Activated naive CD4-positive, alpha-beta T cell (primary cell): ENCODE measurements at places on chromosomes 6 and 20.

- no peak for DNase-seq
These were observed 337.0 kb downstream of the RNGTT start for GRCh38 chr6:88626460-88626859.

DNA sequence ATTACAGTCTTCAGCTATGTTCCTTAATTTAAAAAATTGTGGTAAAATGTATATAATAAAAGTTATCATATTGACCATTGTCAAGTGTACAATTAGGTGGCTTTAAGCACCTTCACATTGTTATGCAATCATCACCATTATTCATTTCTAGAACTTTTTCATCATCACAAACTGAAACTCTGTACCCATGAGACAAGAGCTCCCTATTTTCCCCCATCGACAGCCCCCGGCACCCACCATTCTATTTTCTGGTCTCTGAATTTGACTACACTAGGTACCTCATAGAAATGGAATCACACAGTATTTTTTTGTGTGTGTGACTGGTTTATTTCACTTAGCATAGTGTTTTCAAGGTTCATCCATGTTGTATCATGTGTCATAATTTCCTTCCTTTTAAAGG, 39.7 kb upstream of the FYN start:
- DNase-seq = no peak

DNA sequence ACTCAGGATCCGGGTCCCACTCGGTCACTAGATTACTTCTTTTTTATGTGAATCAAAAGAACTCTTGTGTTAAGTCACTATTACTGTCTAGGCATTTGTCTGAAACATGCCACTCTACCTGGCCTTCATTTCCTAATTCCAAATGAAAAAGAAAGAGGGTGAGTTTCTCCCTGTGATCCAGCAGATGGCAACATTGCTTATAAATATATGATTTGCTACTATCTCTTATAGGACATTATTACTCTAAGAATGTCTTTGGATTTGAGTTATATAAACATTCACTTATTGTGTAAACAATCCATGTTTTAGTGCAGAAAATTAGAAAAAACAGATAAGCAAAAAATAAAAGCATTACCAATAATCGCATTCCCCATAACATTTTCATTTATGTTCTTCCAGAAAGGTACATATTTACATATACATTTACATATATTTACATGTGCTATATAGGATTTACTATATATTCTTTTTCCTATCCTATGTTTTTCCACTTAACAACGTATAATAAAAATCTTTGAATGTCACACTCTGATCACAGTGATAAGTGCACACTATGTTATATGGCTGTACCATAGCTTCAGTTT, 66.9 kb downstream of the FAXC start:
- no peak for DNase-seq

DNA sequence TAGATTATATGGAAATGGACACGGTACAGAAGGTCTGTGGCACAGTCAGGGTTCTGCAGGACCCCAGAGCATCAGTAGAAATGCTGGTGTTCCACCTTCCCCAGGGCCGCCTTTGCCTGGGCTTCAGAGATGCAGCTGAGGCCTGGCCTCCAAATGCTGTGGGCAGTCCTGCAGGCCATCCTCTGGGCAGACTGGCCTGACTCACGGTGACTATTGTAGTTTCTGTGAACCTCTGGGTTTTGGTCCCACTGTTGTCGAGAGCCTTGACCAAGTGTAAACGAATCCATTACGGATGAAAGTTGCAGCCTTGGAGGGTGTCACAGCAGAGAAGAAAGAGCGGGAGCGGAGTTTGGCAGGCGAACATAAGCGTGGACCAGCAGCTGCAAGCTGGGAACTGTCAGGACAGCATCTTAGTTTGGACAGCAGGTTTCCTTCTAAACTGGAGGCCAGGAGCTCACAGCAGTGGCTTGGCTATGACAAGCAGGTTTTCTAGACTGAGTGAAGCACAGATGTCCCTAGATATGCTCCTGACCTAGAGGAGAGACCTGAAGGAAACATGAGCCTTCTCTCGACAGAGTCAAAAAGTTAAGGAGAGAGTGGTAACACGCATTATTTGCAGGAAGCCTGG, 46.2 kb upstream of the BCLAF1 start:
- DNase-seq = no peak

GRCh38 chr6:87289571-87289970, 32.8 kb upstream of the SMIM8 start:
- DNase-seq = no peak

- no peak for DNase-seq
These were observed at the start of gene TBX18 for GRCh38 chr6:84764332-84765049. Gene TBX18 (minus strand): TSS chr6:84764598. CDS start chr6:84764181, 417 bp downstream.

GRCh38 chr20:49659056-49659455, 54.6 kb downstream of the B4GALT5 start:
- DNase-seq = no peak

DNA sequence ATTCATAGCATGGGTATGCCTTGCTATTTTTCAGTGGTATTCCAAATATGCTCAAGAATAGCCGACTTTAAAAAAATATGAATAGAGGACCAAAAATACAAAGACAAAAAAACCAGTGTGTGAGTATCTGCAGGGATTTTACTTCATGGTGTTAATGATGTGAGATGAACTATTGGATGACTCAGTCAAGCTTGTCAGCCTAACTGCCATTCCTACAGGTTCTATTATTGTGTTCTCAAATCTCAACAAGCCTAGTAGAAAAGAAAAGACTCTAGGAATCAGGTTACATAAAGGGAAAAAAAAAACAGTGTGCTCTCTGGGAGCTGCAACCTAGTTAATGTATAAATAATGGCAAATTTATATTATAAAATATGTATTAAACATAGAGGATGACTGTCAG, 588.4 kb upstream of the BTBD3 start:
- no peak for DNase-seq

DNA sequence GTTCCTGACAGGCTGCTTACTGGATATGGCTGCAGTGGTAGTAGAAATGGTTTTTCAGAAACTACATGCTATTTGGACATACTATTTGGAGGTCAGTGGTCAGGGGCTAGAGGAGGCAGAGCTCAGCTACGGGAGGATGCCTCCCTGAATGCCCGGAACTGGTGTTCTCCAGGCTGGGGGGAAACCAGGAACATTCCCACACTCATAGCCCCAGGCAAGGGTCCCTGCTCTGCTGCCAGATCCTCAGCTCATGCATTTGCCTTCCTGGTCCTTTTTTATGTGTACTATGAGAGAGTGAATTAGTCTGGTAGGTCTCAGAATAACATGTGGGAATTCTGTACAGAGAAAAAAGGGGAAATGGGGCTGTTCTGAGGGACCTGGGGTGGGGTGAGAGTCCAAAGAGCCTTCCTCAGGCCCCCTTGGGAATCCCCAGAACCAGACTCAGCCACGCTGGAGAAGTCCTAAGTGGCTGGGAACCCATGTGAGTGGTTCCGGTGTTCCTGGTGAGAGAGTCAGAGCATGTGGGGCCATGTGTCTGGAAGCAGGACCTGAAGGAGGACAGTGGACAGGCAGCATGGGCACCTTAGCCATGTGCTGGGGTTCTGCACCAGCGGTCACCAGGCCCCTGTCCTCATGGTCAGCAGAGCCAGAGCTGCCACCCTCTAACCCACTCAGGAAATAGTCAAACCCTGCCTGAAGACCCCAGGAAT, 58.0 kb upstream of the MYL9 start:
- no peak for DNase-seq

GRCh38 chr6:131400054-131400778, 172.8 kb upstream of the ARG1 start:
- DNase-seq = no peak

- no peak for DNase-seq
These were observed 84.8 kb downstream of the FOXF2 start for GRCh38 chr6:1474205-1474604.

DNA sequence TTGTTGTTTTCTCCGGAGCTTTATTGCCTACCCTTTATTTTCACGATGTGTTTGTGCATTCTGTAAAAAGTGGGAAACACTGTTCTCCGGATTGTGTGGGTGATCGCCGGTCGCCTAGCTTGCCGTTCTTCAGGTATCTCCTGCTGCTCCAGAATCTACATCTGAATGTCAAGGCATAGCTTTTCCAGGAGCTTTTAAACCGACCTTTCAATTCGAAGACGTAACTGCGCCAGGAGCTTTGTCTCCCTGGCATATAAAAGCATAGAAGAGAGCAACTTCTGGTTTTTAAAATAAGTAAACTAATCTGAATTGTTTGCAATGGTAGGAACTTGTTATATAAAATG, 96.0 kb downstream of the HFE start:
- DNase-seq = no peak

DNA sequence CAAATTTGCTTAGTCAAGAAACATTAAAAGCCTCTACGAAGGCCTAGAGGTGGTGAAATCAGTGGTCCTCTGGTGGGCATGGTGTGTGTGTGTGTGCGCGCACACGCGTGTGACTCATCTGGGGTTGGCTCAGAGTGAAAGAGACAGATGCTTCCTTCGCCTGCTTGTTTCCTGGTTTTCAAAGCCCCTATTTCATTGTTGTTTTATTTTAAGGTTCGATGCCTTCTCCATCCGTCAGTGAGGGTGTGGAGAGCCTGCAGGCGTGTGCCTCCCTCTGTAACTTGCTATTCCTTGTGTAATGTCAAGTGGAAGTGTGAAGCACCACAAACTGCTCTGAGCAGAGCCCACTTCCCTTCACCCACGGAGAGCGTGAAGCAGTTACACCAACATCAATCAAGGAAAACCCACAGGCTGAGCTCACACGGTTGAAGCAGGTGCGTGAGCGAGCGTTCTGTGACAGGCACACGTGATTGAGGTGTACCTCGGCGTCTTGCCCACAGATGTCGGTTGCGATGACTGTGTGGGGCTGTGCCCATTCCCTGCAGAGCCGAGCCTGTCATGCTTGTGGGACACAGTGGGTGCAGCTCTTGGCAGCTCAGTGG, 233.9 kb downstream of the PRL start:
- no peak for DNase-seq

- DNase-seq = no peak
These were observed 8.3 kb downstream of the CEP250 start for GRCh38 chr20:35463455-35464300.

DNA sequence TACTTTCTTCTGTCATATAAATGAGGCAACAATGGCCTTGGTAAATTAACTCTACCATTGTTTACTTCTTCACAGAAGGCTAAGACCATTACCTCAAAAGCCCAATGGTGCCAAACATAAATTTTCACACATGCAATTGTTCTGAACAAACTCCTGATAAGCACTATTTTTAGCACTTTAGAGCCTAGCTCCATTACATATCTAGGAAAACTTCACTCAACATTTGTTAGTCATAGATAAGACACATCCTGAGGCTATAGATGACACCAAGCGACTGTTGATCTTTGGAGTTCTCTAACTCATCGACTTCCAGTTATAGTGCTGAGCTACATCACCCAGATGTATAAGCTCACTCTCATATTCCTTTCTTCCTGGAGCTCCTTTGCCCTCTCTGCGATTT, 245.9 kb downstream of the EYS start:
- no peak for DNase-seq

GRCh38 chr6:120805276-120805675, 529.0 kb downstream of the TBC1D32 start:
- DNase-seq = no peak

DNA sequence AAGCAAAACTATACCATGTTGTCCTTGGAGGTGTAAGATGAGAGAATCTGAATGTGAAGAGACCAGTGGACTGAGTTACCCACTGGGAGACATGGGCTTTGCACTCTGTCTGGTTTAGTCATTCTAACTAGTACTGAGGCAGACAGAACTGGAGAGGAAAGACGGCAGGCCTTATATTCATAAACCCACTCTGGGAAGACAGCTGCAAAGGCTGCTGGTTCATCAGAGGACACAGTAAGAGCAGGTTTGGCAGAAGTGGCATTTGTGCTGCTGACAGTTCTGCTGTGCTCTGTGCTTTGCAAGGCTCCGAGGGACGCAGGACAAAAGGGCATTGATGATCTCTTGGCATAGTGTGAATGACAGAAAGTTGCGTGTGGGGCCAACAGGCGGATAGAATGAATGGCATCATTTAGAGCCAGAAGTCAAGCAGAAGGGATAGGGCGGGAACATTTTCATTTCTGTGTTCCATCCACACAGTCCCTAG, 142.3 kb upstream of the TENT5A start:
- DNase-seq = no peak

GRCh38 chr6:146878952-146879340, 280.2 kb downstream of the ADGB start:
- DNase-seq = no peak

- no peak for DNase-seq
These were observed 4.6 kb downstream of the SYTL3 start for GRCh38 chr6:158654498-158654897.

GRCh38 chr6:113205553-113205952, 651.6 kb upstream of the MARCKS start:
- DNase-seq = no peak

DNA sequence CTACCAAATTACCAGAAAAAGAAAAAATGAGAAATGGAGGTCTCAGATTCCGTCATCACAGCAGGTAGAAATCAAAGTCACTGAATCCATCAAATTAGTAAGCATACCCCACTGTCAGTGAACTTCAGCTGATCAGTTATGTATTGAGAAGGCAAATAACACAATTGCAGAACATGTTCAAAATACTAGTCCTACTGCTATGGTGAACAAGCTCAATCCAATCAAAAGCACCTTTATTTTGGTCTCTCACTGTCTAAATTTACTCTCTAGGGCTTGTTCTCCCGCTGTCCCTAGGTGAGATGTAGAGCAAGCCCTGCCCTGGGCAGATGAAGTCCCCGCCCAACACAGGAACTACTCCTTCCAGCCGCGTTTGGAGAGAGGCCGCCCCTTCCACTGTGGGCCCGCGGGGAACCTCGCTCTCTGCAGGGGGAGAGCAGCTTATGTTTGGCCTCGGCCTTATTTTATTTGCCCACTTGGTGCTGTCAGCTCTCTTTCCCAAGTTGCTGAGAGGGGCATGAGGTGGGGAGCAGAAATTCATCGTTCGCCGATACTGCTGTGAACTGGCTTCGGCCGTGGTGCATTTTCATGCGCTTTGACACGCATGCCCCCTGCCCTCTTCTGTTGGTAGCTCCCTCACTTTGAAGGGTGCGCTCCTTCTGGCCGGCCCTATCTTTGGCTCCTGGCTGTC, 14.3 kb upstream of the MAP1LC3A start:
- DNase-seq = no peak

DNA sequence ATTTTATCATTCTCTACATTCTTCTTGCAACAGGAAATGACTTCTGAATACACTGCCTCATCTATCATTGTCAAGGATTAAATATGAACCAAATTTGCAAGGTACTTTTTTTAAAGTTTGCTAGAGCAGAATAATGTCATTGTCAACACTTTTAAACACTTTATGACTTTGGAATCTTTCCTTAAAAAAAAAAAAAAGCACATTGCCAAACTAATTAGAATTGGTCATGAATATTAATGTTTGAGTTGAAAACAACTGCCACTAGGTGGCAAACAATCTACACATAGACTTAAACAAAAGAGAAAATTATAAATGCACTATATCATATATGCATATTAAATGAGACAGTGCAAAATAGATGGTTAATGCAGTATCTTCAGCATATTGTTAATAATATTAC, 32.5 kb upstream of the TMEM244 start:
- no peak for DNase-seq
